ENCODE measurements at places on chromosomes 13 and 19.

GRCh38 chr13:70473907-70474306, 365.7 kb upstream of the KLHL1 start:
- DNase-seq, result no peak

- no peak for DNase-seq
Measured at GRCh38 chr13:44306371-44307192, 67.0 kb upstream of the SERP2 start.

DNA sequence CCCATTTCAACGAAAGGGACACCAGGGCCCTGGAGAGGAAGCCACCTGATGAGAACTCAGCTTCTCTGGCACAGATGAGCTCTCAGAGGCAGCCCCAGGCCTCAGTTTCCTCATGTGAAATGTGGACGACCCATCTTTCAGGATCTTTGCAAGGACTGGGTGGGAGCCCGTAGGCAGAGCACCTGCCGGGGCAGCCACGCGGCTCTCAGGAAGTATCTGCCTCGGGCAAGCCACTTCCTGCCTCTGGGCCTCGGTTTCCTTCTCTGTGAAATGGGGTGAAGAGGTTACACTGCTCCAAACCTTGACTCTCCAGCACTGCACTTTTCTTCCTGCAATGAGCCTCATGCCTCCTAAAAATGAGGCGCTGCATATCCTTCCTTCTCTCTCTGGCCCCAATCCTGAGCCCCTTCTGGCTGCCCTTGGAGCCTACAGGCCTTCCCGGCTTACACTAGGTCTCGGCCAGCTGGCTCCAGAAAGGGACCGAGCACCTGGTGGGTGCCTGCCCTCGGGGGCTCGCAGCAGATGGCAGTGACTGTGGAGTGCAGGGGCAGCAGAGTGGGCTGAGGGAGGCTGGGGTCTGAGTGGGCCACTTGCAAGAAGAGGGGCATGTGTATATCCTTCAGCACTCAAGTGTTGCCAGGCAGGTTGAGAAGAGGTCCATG, 3.5 kb downstream of the SSBP4 start:
- DNase-seq, result no peak

- no peak for DNase-seq
Measured at GRCh38 chr13:28728642-28729041, 9.9 kb upstream of the SLC46A3 start.

- no peak for DNase-seq
Measured at GRCh38 chr13:52847682-52848432, 583 bp downstream of the PCDH8 start.

GRCh38 chr13:103758222-103758621, 692.0 kb upstream of the SLC10A2 start:
- no peak for DNase-seq

- DNase-seq, result no peak
Measured at GRCh38 chr19:39166571-39167391, 30.0 kb upstream of the NCCRP1 start.

- DNase-seq, result no peak
Measured at GRCh38 chr13:113378825-113379224, 14.9 kb upstream of the GRTP1 start.

GRCh38 chr13:76471486-76471885, 414.7 kb downstream of the KCTD12 start:
- no peak for DNase-seq

- DNase-seq, result no peak
Measured at GRCh38 chr19:17620696-17621095, 65.2 kb downstream of the COLGALT1 start.

- no peak for DNase-seq
Measured at GRCh38 chr19:23365222-23365621, 30.0 kb downstream of the ZNF91 start.

DNA sequence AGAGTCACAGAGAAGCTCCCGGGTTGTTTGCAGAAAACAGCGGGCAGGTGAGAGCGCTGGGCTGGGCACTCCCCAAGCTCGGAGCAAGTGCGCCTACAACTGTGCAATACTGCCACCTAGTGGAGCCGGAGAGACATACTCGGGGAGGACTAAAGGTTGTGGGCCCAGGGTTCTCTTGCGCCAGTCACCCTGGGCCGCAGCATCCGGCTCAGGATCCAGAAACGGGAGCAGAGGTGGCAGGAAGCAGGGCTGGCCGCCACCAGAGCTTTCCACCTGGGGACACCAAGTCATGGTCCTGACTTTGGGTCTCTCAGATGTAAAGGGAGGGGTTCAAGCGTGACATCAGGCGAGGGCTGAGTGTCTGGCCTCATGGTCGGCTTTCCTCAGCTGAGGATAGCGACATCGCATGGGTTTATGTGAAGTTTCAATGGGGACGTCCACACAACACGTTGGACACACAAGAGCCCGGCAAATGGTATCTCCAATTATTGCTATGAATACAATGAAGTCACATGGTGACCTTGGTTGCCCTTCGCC, 11.2 kb upstream of the KLK4 start:
- DNase-seq, result peak; percentile 72

- no peak for DNase-seq
Measured at GRCh38 chr19:15837221-15837731, 21.8 kb upstream of the OR10H1 start.

DNA sequence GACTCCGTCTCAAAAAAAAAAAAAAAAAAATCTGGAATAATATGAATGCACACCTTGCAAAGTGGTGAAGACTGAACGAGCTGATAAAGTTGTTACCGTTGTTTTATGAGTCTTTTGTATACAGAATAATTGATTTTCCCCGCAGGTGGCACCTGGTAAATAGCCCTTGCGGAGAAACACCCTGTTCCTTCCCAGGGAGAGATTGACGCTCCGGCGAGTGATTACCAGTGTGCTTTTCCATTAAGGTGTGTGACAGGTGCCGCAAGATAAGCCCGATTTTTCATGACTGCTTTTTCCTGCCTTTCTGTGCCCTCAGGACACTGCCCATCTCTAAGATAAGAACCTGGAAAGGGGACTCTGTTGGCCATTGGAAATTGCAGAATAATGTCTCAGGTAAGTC, 943 bp downstream of the ZNF302 start:
- no peak for DNase-seq

DNA sequence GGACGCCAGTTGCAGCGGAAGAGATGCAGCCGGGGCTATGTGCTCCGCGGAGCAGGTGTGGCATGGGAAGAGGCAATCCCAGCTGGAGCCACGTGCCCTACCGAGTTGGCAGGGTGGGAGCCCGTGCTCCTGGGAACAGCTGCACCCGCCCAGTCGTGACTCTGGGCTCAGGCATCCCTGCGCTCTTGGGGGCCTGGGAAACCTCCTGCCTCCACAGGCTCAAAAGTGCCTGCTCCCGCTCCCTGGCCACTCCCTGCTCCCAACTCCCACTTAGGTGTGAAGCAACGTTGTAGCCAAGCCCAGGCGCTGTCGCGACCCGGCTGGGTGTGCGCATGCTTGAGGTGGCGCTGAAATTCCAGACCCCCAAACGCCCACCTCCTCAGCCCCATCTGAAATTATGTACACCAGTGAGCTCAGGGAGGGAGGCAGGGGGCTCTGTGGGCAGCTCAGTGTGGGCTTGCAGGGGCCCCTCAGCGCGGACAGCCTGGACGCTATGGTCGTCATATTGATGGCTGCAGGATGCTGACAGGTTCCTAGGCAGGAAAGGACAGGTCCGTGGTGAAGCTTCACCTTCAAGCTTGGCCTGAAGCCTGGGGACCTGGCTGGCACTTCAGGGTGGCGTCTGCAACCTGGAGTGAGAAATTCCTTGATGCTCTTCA, 429.9 kb downstream of the SLITRK1 start:
- DNase-seq, result no peak

- DNase-seq, result no peak
Measured at GRCh38 chr19:7961920-7962626, 18.6 kb upstream of the TIMM44 start.

DNA sequence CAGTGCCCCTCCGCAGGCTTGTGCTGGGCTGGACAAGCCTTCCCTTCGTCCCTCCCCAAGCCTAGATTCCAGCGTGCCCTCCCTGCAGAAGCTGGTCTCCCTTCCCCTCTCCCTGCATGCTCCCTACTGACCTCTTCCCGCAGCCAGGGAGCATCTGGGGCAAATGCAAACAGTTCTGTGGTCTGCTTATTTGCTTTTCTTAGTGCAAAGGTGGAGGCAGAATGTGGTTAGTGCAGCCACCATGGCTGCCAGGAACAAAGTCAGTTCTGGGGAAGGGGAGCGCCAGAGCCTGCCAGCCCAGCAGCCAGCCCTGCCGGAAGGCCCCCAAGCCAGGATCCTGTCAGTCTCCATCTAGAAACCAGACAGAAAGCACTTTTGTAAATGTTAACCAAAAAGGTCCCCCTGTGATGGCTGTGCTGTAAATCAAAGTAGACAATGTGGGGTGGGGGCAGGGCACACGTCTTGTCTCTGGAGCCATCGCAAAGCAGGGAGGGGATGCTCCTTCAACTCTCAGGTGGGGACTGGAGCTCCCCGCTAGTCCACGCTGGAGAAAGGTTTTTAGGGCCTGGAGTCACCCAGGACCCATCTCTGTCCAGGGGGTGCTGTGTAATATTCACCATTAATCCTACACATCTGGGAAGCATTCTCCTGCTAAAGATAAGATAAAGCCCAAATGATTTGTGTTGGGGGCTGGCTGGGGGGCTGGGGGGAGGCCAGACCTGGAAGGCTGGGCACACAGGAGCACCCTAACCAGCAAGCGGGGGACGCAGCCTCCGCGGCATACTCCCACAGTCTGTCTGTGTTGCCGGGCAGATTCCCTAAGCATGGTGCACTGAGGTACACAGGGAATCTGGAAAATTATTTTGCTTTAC, 30.9 kb downstream of the SERP2 start:
- no peak for DNase-seq

DNA sequence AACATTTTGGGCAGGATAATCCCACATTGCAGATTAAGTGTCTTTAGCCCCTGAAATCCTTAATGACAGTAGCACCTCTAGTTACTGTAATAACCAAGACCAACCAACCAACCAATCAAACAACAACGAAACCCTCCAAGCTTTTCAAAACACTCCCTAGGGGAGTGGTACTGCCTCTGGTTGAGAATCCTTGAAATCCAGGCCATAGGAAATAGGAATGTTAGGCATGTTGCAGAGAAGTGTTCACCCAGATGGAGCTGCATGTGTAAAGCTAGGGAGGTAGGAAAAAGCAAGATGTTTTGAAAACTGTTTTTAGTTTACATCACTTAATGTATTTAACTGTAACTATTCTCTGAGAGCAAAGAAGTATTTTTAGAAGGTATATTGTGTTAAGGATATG, 4.5 kb downstream of the LACC1 start:
- no peak for DNase-seq

DNA sequence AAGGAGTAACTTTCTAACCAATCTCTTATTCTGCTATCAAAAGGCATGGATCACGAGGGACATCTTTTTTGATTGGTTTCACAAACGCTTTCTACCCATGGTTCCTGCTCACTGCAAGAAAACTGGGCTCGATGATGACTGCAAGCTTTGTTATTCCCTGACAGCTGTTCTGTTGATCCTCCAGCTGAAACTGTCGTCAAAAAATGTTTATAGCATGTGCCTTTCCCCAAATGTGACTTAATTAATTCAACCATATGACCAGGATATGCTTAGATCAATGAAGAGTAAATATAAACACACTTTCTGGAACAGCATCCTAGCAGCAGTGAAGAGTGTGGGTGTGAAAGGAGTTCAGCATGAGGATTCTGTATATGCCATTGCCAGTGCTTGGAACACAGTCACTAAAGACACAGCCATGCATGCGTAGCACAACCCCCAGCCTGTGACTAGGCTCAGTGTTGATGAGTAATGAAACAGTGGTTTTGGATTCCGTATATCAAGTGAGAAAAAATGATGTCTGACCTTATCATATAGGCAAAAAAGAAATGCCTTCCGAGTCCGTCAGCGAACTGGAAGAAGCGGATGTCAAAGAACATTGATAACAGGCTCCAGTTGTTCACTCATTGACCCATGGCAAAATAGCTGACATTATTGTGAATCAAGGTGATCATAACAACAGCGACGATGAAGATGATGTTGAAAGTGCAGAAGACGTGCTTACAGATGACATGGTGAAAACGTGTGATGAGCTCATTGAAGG, 347.4 kb downstream of the FGF9 start:
- no peak for DNase-seq

GRCh38 chr13:39297664-39298171, 259.5 kb downstream of the NHLRC3 start:
- DNase-seq, result no peak
